Stimulated activated CD4-positive, alpha-beta T cell treated with anti-CD3 and anti-CD28 coated beads, Interleukin-15, amount 100 ng/mL, for 1 hour (primary cell): ENCODE measurements at places on chromosomes 4 and X.

GRCh38 chr4:173518425-173519102 lies 11.5 kb downstream of the HAND2 start:
- DNase-seq: no peak

GRCh38 chr4:8378101-8378724 lies 62.3 kb downstream of the ACOX3 start:
- DNase-seq: no peak

GRCh38 chr4:81211956-81212355 lies 3.1 kb downstream of the PRKG2 start:
- DNase-seq: no peak

DNA sequence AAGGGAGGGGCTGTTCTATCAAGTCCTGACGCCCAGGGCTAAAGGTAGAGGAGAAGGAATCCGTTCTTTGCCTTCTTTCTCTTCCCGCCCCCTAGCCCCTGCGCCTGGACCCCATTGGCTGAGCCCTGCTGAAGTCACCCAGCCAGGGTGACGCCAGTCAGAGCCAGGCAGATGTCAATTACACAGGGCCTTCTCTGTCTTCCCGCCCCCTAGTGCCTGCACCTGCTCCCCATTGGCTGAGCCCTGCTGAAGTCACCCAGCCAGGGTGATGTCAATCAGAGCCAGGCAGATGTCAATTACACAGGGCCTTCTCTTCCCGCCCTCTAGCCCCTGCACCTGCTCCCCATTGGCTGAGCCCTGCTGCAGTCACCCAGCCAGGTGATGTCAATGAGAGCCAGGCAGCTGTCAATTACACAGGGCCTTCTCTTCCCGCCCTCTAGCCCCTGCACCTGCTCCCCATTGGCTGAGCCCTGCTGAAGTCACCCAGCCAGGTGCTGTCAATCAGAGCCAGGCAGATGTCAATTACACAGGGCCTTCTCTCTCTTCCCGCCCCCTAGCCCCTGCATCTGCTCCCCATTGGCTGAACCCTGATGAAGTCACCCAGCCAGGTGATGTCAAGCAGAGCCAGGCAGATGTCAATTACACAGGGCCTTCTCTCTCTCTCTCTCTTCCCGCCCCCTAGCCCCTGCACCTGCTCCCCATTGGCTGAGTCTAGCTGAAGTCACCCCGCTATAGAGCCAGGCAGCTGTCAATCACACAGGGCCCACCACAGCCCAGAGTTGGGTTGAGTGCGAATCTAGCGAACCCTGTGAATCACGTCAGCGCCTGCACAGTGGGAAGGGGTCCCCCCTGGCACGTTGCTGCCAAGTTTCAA lies 46.4 kb downstream of the ASMT start:
- DNase-seq: peak; percentile 71

DNA sequence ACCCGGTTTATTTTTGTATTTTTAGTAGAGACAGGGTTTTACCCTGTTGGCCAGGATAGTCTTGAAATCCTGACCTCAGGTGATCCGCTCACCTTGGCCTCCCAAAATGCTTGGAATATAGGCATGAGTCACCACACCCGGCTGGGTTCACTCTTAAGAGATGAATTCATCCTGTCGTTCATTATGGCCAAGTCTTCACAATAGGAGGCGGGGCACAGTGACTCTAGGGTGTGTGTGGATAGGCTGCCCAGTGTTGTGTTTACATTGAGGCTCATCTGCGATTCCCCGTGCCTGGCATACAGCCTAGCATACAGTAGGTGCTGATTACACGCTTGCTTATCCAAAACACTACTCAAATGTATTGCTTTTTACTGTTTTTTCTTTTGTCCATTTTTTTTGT lies 41.3 kb upstream of the IGFBP7 start:
- DNase-seq: no peak

DNA sequence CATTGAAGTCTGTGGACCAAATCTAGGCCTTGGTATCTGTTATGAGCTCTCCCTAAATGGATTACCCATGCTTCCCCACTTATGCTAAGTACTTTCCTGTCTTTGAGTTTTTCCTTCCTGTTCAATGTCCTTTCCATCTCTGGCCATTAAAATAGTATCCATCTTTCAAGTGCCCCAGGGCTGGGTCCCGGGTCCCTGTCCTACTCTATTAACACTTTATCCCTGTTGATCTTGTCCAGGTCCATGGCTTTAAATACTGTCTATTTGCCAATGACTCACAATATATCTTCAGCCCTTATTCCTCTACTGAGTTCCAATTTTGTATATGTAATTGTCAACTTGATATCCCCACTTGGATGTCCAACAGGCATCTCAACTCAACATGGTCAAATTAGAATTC lies 17.7 kb upstream of the RPS6KA3 start:
- no peak for DNase-seq

DNA sequence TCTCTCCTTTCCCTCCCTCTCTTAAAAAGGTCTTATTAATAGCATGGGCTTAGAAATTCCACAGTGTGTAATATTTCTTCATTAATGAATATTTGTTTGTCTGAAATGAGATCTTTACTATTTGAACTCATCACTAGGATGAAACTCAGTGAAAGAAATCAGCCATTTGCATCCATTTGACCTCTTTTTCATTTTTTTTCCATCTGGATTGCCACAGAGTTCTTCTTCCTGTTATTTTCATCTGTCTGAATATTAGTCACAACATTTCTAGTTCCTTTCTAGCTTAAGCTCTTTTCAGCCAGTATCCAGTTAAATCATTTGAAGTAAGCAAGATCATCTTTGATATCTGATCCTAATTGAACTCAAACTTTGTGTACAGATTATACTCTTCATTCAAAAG lies 69.2 kb upstream of the PLS3 start:
- DNase-seq: no peak

DNA sequence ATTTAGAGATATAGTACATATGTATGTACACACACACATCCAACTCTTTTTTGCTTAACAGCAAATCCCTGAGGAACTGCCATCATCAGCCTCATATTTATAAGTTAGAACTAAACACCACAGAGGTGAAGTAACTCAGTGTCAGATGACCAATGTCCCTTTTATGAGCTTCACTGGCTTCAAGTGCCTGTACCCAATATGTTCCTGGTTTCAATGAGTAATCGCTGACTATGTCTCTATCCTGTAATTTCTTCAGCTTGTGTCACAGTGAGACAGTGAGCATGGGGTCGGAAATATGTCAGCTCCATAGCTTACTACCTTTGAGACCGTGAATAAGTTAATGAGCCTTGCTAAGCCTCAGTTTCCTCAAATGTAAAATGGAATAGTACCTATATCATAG lies 136.2 kb upstream of the RASGEF1B start:
- no peak for DNase-seq

DNA sequence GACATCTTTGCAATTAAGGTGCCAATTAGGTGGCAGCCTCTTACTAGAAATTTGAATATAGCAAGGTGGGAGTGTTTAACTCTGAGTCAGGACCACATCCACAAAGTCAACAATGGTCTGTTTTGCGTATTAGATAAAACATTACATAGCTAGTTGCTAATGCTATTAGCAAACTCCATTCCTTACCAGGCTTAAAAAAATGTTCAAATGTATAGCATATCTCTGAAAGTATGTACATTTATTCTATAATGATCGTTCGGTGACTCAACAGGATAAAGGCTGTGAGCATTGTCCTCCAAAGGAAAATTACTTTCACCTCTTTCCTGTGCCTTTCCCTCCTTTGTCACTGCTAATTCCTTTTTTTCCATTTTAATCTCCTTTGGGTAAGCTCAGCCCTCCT lies 74.5 kb downstream of the SYTL5 start:
- no peak for DNase-seq

DNA sequence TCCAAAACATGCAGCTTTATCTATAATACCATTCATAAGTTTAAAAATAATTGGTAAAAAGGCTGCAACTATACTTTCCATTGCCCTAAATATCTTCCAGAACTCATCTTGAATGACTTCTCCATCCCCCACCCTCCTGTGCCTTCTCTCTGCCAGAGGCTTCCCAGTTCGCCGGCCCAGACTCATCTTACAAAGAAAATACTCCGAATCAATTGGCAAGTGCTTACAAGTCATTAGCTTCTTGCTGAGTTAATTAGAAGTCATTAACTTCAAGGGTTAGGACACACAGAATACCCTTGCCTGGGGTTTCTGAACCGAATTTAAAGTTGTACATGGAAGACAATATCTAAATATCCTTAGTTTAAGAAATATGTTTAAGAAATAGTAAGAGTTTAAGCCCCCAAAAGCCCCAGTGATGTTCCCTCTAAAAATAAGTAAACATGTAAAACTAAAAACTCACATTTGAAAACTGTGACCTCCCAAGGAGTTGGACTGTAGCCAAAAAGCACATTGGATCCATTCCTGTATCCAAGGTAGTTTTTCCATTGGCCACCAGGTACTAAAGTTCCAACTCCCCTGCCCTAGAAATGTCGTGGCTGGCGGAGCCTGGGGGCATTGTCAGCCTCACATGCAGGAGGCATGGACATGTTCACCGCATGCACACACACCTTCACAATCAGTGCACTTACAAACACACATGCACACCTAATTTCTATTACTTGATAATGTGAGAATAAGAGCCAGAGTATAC lies 535.2 kb upstream of the FAT1 start:
- DNase-seq: no peak

DNA sequence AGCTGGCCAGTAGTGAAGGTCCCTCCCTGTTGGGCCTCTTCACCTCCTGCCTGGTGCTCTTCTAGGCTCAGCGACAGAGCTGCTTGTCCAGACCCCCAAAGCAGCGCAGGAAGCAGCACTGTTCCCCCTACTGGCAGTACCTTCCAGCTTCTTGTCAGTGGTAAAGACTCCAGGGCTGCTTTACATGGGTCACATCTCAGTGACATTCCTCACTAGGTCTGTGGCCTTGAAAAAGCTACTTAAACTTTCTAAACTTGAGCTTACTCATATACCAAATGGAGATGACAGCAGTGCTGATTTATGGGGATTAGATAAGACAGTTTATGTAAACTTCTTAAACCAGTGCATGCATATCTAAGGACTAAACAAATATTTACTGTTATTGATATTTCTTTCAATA lies 117.3 kb downstream of the FAT4 start:
- DNase-seq: no peak

- no peak for DNase-seq
Measured at GRCh38 chr4:14225688-14226207, 598.2 kb upstream of the BOD1L1 start.

DNA sequence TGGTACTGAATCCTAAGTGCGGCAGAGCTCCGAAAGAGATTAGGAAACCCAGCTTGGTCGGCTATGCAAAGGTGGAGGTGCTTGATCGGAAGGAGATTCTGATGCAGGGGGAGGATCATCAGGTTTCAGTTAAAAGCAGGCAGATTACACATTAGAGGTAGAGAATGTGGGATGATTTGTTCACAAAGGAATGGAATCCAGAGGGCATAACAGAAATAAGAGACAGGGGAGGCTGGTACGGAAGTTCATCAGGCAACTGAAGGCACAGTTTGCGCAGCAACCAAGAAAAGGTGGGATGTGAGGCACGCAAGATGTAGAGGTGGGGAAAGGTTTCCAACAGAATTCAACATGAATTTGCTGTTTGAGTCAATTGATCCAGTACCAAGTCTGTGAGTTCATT lies 424 bp upstream of the ZNF330 start:
- no peak for DNase-seq

DNA sequence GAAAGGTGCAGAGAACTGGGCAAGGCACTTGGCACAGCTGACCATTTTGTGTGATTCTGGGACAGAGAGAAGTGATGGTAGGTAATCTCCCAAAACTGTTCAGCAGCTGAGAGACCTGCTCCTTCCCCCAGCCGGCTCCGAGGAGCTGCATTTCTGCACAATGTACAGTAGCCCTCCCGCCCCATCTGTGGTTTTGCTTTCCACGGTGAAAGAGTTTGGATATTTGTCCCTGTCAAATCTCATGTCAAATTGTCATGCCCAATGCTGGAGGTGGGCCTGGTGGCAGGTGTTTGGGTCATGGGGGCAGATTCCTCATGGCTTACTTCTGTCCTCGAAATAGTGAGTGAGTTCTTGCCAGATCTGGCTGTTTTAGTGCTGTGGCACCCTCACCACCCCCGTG lies 90.5 kb upstream of the CD99 start:
- no peak for DNase-seq

DNA sequence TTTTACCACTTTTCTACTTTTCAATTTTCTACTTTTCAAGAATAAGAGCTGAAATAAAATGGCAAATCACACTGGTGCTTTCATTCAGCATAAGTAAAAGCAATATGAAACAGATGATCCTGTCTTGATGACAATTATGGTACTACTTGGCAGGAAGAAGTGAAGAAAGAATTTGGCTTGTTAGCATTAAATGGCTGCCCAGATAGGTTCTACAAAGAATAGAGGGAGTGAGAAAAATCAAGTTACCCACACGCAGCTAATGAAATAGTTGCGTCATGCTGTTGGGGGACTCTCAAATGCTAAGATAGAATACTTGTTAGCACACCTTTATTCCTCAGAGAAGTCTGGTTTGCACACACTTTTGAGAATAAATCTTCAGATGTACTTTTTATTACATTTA lies 12.5 kb upstream of the LCORL start:
- DNase-seq: no peak

DNA sequence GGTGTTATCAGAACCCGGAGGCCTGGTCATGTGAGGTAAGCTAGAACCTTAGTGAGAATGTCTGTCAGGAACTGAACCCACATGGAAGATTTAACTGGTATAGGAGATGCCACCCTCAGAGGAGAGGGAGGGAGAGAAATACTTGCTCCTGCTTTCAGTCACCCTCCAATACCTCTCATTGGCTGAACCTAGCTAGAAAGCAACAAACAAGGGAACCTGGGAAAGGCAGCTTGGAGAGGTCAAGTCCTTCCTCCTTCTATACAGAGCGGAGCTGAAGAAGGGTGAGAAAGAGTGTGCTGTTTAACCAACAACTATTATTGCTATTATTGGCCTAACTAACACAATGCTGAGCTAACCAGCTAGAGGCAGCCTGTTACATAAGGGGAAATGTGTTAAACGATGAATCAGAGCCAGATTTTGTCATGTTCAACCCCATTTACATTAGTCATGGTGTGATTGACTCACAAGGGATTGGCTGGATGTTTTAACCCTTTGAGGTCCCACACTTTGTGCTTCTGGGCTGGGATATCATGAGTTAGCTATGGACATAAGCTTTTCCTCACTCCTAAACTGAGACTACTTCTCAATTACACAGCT lies 96.5 kb upstream of the ESX1 start:
- DNase-seq: no peak

DNA sequence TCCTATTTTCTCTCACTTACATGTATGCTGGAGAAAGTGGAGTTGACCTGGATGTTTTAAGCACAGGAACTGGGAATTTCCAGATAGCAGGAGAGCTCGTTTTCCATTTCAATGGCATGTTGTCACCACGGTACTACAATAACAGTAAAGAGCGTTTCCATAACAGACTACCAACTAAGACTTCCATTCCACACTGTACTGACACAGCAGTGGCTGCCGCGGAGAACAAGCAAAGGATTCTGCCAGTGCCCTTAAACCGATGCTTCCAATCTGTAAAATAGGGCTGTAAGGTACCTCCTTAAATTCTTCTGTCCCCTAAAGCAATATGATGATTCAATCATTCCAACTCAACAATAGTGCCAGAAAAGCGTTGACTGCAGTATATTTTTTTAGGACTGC lies 143.9 kb downstream of the KLHL13 start:
- DNase-seq: no peak

GRCh38 chr4:103443324-103443723 lies 245.2 kb upstream of the CENPE start:
- DNase-seq: no peak

- no peak for DNase-seq
Measured at GRCh38 chr4:185634066-185634652, 98.9 kb upstream of the PDLIM3 start.

- DNase-seq: no peak
Measured at GRCh38 chrX:134764202-134764785, 106.0 kb upstream of the PLAC1 start.
